ENCODE measurements at places on chromosomes 1 and 21. TPM values are rescaled to one million over a fixed set of nuclear protein-coding genes. Genes with fewer than 3 reads are reported as not detected.

SPRR5 gene
- not detected for total RNA-seq

TFF1 gene
- not detected for total RNA-seq

TSPEAR gene
- not detected for total RNA-seq

BNIPL gene
- not detected for total RNA-seq

EDN2 gene
- not detected for total RNA-seq

ZNF695 gene
- total RNA-seq, result 0.84 TPM

TCP10L gene
- not detected for total RNA-seq

DNA sequence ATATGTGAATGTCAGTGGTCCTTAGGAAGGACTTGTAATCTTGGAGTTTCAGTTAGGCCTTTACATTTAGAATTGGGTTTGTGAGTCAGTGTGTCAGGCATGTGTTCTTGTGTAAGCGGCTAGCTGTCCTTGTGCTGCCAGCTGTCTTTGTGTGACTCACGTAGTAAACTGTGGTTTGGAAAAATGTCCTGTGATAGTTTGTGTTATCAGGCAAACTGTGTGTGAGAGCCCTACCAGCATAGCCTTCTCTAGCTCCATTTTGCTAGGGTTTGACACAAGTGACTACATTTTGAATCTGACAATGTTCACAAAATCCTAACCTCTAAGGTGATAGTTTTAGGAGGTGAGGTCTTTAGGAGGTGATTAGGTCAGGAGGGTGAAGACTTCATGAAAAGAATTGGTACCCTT is 6.9 kb upstream of the SLC35D1 start:
- DNase-seq, result peak; percentile 97

DNA sequence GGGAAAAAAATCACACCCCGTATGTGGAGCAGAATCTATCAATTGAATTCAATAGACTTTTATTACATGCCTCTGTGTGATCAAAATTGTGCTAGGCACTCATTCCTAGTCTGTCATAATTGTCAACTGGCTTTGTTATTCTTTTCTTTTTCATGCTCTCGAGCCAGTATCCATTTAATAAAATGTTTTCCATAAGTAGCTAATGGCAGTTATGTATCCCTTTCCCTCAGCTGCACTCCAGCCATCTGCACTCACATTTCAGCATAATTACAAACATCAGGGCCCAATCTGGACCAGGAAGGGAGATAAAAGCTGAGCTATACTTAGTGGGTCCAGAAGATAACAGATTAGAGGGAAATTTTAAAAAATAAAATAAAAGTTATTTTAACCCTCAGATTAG is 15.9 kb downstream of the RGS5 start:
- DNase-seq, result no peak

- DNase-seq, result no peak
Measured at GRCh38 chr1:58158016-58158415, 388.5 kb downstream of the OMA1 start.

- no peak for DNase-seq
Measured at GRCh38 chr1:247407180-247407616, 8.8 kb upstream of the NLRP3 start.

Data from HFFc6 (cell line).